Right cardiac atrium (tissue), 5 donors: ENCODE measurements at places on chromosomes 2 and 18. TPM values are rescaled to one million over a fixed set of nuclear protein-coding genes. Genes with fewer than 3 reads are reported as not detected.

DNA sequence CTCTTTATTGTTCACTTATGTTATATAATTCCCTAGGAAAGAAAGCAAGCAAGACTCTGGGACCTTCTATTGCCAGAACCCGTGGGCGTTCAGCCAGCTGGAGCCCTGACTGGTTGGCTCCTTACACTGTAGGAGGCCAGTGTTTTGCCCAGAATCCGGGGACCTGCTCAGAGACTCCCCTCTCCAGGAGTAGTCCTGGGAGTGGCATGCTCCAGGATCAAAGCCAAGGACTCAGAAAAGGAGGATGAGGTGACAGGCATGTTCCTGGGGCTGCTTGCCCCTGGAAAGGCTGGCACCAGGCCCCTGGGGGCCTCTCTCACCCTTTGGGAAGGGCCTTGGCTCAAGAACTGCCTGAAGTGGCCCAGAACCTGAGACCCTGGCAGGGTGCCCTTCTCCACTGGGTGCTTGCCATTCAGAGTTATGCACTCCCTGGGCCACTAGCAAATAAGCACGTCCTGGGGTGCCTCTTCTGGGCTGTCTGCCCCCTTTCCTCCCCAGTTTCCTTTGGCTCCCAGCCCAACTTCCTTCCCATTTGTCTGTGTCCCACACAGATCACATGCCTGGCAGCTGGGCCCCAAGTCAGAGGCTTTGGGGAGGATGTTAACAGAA lies 19.6 kb upstream of the KIF3C start:
- peak; percentile 68 for DNase-seq

DNA sequence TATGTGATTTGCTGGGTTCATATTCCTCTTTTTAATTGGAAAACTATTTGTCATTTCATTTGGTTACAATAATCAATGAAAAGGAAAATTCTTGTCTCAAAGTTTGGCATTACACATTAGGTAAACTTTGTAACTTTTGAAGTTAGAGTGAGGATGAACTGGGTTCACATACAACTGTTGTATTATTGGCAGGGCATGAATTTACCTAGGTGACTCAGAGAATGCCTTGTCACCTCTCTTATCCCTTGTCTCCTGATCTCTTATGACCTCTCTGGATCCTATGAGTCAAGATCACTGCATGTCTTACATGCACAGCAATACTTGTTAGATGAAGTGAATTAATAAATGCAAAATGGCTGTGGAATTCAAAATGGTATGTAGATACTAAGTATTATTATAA lies 563.4 kb upstream of the GCFC2 start:
- DNase-seq: no peak

DNA sequence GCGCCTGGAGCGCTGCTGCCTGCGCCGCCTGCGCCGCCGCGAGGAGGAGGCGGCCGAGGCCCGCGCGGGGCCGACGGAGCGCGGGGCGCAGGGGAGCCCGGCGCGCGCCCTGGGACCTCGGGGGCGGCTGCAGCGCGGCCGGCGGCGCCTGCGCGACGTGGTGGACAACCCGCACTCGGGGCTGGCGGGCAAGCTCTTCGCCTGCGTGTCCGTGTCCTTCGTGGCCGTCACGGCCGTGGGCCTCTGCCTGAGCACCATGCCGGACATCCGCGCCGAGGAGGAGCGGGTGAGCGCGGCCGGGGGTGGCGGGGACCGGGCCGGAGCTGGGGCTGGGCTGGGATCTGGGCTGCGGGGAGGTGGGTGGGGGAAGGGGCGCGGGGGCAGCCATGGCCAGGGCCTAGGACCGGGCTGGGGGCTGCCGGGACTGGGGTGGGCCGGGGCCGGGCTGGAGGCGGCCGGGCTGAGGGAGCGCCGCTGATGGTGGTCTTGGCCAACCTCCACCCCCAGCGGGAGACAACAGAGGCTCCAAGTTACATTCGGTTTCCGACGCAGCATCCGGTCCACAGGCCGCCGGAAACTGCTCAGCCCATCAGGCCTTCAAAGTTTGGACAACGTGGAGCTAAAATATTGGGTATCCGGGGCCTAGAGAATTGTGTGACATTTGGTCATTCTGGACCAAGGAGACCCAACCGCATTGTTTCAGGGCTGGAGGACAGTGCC lies 66.4 kb downstream of the KCNG2 start:
- DNase-seq: no peak

DNA sequence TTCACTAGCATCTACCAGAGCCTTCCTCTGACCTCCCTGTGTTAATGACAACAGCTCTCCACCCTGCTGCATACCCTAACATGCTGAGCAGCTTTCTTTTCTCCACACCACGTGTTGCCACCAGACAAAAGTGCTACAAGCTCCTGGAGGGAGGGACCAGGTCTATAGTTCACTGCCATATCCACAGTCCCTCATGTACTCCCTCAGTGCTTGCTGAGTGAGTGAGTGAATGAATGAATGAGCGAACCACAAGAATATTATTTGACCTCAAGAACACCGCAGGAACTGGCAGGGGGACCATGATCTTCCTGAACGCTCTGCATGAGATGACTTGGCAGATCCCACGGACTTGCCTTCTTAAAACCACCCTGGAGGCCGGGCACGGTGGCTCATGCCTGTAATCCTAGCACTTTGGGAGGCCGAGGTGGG lies 47.4 kb upstream of the CAB39 start:
- no peak for DNase-seq

GRCh38 chr2:219289537-219290361 lies 10.6 kb downstream of the DNAJB2 start:
- peak; percentile 92 for DNase-seq

DNA sequence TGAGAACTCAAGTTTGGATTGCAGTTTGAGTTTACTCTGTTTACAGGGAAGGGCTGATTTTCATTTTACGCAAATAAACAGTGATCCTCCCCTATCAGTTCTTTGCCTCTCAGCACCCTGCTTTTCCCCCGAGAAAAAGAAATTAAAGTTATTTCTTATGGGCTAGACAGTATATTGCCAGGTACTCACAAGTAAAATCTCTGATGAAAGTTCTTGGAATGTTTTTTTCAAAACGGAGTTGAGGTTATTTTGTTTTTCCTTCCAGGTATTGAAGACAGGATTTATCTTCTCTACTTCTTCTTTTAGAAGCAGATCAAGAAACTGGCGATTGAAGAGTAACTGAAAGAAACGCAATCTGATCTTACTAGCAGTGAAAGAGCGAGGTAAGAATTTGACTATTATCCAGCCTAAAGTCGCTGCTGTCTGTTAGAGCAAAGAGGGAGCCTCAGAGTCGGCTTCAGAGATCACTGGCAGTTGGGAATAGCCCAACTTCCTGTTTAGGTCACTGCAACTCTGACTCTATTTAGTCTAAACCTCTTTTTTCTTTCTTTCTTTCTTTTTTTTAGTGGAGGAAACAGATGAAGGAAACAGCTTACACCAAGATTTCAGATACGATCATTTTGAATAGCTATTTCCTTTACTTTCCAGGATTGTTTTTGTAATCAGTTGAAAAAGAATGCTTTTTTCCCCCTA lies at the start of gene TFPI:
Gene TFPI (minus strand): TSS at position 425 of the 693 bp plus-strand sequence. CDS start 50,667 bp downstream, outside the sequence.
- no peak for DNase-seq

Gene KCNS3
- 4.3 TPM for total RNA-seq

Gene SLC16A14
- 7.6 TPM for total RNA-seq
